ENCODE measurements at places on chromosomes 4 and X.

- DNase-seq: no peak
Measured at GRCh38 chr4:33104273-33104672, 2384.1 kb downstream of the PCDH7 start.

GRCh38 chr4:125266901-125267604 is 47.7 kb upstream of the FAT4 start:
- DNase-seq: no peak

- DNase-seq: no peak
Measured at GRCh38 chrX:88416002-88416401, 331.0 kb upstream of the CPXCR1 start.

GRCh38 chr4:25343671-25344070 is 31.1 kb downstream of the ZCCHC4 start:
- no peak for DNase-seq

- DNase-seq: no peak
Measured at GRCh38 chr4:52243367-52243766, 192.3 kb downstream of the SPATA18 start.

- DNase-seq: no peak
Measured at GRCh38 chr4:72513227-72513626, 55.8 kb downstream of the ADAMTS3 start.

GRCh38 chr4:48645225-48645794 is 134.8 kb downstream of the FRYL start:
- no peak for DNase-seq

DNA sequence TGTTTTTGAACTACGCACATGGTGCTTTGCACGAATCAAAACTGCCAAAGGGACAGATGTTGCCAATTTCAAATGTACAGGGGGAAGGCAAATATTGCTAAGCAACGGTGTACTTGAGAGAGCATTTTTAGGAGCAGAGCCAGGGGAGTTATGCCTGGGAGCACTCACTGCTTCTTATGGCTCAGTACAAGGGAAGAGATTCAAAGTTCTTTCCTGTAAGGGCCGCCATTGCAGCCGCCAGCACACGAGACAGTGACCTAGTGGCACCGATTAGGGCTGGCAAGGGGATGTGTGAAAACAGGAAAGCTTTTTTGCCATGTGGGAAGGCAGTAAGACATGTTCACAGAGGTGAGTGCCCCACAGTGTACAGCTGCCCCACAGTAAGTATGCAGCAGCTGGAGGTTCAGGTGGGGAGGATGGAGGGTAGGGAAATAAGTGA is 133.8 kb downstream of the AFF1 start:
- peak; percentile 83 for DNase-seq

DNA sequence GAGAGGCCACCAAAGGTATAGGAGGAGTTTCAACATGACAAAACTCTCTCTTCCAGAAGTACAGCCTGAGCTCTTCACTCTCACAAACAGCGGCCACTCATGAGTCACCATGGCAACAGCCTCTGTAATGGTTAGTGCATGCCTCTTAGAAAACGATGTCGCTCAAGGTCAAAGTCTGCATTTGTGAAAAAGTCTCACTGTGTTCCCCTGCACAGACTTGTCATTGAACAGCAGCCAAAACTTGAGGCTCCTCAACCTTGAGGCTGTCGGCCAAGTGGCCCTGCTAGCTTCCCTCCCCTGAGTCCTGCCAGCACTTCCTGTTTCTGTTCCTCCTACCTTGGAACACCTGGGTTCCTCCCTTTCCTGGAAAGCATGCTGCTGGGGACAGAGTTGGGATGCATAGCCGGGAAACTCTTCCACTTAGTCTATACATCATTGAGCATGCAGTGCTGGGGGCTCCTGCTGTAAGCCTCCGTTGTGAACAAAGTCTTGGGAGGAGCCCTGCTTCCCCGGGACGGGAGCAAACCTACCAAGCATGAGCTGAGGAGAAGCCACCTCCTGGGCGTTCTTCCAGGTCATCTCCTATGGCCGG is 66.6 kb downstream of the ING2 start:
- peak; percentile 87 for DNase-seq

DNA sequence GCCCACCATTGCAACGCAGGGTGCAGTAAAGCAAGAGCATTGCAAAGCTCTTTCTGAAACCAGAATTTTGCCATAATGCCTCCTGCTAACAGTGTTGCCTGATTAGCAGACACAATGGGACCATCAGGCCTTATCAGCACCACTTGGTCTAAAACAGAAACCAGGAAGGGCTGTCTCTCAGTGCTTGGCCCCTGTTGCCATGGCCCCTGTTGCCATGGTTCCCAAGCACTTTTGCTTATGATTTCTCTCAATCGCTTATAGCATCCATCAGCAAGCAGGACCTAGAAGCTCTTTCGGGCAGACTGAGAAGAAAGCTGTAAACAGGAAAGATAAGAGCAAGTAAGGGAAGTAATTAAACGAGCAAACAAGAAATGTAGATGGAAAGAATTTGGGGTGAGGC is 36.8 kb downstream of the RTL5 start:
- peak; percentile 11 for DNase-seq

DNA sequence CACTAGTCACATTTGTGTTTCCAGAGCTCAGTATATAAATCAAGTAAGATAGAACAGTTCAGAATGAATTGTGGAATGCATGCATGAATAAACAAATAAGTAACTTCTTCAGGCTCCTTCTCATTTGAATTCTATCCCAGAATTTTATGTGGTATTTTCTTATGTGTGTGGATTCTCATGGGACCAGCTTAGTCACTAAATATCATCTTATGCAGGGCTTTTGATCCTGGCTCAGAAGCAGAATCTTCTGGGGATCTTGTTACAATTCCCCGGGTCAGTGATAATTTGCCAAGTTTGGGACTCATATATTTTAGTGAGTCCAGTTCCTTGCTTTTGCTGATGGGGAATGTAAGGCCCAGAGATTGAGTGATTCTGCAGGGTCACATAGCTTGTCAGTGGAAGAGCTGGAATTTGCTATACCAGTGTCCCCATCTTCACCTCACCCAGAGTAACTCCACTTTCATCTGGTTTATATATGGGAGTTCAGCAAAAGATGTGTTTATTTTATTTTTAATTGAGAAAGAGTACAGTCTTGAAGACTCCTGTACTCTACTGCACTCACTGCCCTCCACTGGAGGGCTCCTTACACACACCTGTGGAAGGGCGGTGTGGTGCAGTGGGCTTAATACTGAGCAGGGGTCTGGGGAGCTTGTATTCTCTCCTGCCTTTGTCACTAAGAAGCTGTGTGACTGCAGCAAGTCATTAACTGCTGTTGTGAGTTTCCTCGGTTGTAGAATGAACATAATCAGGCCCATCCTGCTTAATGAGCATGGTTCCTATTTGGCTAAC is 198.2 kb upstream of the CXorf66 start:
- no peak for DNase-seq

DNA sequence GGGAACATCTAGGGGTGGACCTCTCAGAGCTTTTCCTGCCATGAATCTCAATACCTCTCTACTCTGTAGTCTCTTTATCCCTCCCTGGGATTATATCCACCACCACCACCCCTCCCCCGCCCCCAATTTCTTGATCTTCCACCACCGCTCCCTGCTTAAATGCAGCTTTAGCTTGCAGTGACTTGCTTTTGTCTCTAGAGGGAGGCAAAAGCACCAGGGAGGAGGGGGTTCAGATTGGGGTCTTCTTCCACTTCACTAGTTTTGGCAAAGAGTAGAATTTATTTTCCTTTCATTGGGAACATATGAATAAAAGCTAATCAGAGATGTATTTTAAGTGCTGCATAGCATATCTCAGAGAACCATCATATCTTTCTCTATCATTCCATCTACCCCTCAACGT is 5.5 kb downstream of the ARHGAP36 start:
- DNase-seq: no peak

GRCh38 chr4:126731062-126731461 is 901.7 kb upstream of the INTU start:
- no peak for DNase-seq

- DNase-seq: no peak
Measured at GRCh38 chrX:107850422-107850765, 24.7 kb downstream of the MID2 start.

DNA sequence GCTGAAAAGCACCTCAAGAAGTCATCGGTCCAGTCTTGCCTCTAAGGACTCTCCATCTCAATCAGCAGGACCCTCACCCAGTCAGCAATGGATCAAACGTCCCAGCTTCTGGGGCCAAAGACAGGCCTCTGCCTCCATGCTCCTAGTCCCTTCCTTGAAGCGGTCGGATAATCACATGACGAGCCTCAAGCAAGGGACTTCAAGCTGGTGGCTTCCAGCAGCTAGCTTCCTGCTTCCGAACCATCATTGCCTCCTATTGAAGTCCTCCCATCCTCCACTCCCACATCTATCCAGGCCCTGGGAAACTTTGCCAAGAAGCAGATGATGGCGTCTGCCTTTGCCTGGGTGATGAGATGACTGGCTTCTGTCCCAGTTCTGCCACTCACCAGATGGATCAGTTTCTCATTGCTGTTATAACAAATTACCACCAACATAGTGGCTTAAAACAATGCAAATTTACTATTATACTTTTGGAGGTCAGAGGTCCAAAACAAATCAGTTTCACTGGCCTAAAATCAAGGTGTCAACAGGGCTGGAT is 135.2 kb upstream of the MAMLD1 start:
- peak; percentile 3 for DNase-seq

GRCh38 chr4:139847602-139848001 is 182.0 kb downstream of the MGST2 start:
- no peak for DNase-seq

- no peak for DNase-seq
Measured at GRCh38 chr4:153189016-153189801, 15.0 kb upstream of the TRIM2 start.

- no peak for DNase-seq
Measured at GRCh38 chr4:107333518-107333917, 297.4 kb upstream of the DKK2 start.

DNA sequence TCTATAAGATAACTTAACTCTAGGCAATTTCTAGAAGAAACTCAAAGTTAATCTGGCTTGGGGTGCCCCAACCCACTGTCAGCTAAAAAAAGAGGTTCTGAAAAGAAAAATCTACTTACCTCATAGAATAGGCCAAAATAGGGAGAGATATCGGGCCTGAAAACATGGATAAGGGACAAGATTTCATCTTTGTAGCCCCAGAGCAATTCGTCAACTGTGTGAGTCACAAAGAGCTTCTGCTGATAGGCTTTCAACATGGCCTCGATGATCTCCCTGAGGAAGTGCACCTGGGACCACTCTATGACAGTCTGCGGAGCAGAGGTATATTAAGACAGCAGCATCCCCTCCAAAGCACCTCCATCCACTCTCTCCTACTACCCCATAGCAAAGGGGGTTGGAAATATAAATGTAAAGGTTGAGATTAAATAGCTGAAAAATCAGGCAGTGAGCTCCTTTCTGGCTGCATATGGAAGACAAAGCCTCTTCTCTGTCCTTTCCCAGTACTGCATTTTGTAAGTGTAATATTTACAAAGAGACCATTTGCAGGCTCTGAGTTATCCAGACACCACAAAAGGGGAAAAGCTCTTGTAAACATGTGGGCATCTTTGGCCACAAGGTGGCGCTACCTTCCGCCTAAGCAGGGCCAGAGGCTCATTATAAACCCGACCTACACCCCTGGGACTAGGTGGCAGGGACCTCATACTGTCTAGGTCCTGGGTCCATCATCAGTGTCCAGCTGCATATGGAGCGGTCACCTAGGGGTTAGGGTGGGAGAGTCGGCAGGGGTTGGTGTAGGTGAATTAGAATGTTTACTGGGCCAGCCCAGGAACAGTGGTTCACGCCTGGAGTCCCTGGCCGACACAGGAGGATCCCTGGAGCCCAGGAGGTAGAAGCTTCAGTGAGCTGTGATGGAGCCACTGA is 31.5 kb upstream of the NUP54 start:
- DNase-seq: peak; percentile 75

DNA sequence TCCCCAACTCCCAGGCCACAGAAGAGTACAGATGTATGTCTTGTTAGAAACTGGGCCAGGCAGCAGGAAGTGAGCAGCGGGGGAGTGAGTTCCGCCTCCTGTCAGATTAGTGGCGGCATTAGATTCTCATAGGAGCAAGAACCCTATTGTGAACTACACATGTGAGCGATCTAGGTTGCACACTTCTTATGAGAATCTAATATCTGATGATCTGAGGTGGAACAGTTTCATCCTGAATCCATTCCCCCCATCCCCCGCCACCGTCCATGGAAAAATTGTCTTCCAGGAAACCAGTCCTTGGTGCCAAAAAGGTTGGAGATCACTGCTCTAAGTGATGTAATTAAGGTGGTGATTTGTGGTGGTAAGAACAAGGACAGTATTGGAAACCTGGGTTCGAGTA is 24.5 kb upstream of the NEXMIF start:
- no peak for DNase-seq

DNA sequence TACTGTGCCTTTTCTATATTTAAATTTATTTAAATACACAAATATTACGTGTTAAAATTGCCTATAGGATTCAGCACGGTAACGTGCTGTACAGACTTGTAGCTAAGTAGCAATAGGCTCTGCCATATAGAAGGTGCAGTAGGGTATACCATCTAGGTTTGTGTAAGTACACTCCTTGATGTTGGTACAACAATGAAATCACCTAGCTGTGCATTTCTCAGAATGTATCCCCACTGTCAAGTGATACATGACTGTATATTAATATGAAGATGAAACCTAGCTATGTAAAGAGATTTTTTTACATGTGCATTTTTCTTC is 431.2 kb downstream of the KCTD8 start:
- DNase-seq: no peak

- no peak for DNase-seq
Measured at GRCh38 chrX:16476692-16477091, 173.3 kb upstream of the S100G start.

GRCh38 chrX:47587091-47587891 is 5.1 kb downstream of the TIMP1 start:
- no peak for DNase-seq

DNA sequence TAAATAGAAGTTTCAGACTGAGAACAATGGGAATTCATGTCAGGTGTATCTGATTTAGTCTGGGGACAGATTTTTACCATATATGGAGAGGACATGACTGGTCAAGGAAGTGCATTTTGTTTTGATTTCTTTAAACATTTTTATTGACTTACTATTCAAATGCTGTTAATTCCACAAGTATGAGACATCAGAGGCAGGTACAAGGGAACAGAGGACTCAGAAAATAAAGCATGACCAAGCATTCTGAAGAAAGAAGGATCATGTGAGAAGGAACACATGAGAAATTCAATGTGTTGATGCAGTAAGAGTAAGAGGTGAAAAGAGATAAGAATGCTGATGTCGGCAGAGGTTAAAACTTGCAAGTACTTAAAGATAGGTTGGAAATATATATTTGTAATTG is 1452.6 kb downstream of the PCDH7 start:
- DNase-seq: no peak

- DNase-seq: no peak
Measured at GRCh38 chrX:129823522-129823921, 20.2 kb downstream of the ZDHHC9 start.

GRCh38 chr4:83043801-83044407 is 8.9 kb downstream of the COPS4 start:
- no peak for DNase-seq
